M059J (cell line): ENCODE measurements at places on chromosomes 6 and 20.

GRCh38 chr20:1403624-1404023 lies 10.8 kb upstream of the FKBP1A start:
- DNase-seq, result no peak

DNA sequence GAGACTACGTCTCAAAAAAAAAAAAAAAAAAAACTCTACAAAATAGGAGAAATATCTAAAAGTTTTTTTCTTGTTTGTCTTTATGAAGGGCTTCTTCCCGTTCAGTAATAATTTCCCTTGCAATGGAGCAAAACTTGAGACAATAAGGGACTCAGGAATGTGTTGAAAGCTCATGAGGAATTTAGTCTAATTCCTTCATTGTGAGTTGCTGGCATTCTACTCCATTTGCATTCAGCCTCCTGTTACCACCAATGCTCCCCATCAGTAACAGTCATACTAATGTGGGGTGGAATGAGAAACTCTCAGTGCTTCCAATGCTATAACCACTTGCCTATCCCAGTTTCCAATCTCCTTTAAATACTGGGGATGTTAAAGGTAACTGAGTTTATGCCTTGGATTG lies 576.7 kb upstream of the AGPAT4 start:
- no peak for DNase-seq

DNA sequence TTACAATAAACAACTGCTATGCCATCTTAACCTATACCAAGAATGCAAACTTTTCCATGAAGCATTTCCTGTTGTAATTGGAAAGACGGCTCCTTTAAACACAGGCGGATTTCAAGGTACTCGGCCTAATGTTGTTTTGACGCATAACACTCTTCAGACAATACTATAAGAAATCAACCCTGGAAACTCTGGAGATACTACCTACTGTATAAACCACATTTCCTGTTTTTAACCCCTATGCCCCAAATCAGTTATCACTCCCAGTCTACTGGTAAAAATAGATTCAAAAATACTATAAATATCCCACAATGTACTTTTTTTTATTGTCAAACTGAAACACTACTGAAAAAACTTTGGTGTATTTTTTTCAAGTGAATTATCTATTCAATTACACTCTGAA lies 118.1 kb downstream of the IRF4 start:
- no peak for DNase-seq

DNA sequence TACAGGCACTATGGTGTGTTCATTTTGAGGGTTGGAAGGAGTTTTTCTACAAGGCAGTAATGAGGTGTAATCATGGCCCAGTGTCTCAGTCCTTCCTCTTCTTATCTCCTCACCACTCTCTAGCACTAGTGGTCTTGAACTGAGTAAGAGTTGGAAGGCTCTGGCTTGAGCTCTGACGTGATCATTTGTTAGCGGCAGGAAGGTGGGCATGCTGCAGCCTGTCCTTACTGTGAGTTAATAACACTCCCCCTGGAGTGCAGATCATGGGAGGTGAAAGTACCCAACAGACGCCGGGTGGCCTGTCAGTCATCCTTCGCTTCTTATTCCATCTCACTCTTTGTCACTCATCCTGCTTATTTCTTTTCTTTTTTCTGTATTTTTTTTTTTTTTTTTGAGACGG lies 356.9 kb downstream of the CDKAL1 start:
- DNase-seq, result no peak

DNA sequence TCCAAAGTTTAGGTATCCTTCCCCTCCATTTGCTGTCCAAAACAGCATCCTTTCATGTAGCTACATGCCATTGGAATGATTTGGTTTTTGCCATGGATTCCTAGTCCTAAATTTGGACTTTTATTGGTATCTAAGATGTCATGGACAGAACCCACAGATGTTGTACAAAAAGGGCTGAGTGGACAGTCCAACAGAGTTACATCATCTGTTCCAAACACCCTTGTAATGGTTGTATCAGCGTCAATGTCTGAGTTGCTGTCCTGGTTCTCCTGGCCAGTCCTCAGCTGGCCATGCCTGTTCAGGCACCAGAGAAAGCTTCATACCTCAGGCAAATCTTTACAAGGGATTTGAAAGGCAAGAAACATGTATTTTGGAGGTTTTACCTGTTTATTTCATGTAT lies 191.3 kb downstream of the ESR1 start:
- DNase-seq, result peak; percentile 45

GRCh38 chr6:91149956-91150705 lies 563.3 kb upstream of the MAP3K7 start:
- no peak for DNase-seq

DNA sequence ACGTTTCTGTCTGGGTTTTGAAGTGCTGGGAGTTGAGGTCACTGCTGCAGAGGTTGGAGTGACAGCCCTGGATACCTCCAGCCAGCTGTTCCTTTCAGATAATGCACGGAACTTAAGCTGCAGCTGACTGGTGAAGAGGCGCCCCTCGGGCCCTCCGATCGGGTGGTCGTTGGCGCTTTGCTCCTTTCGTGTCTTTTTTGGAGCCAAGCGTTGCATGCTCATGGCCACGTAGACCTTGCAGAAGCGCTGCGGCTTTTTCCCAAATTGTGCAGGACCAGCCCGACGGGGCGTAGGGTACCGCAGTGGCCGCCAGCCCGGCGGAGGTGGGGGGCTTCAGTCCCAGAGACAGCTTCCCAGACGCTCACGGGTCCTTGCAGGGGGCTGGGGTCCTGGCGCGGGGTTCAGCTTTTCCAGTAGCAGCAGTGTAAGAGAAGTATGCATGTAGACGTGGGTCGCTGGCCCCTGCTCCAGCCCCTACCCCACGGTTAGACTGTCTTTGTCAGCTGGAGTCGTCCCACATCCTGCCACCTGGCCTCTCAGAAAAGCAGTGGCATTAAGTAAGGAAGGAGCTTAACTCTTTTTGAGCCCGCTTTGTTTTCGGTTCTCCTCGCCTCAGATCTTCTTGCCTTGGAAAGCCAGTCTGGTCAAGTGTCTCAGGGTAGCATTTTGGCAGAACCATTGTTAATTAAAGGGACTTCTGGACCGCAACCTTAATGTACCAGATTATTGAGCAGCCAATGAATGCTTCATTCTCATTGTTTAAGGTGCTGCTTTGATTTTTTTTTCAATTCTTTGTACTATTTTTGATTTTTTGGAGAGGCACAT lies 838 bp downstream of the TNFAIP3 start:
- DNase-seq, result peak; percentile 51

- no peak for DNase-seq
These were observed 23.4 kb downstream of the THBS2 start for GRCh38 chr6:169230322-169230665.

GRCh38 chr6:145020543-145020942 lies 714.8 kb downstream of the EPM2A start:
- no peak for DNase-seq
